ENCODE measurements at places on chromosomes 4 and X.

DNA sequence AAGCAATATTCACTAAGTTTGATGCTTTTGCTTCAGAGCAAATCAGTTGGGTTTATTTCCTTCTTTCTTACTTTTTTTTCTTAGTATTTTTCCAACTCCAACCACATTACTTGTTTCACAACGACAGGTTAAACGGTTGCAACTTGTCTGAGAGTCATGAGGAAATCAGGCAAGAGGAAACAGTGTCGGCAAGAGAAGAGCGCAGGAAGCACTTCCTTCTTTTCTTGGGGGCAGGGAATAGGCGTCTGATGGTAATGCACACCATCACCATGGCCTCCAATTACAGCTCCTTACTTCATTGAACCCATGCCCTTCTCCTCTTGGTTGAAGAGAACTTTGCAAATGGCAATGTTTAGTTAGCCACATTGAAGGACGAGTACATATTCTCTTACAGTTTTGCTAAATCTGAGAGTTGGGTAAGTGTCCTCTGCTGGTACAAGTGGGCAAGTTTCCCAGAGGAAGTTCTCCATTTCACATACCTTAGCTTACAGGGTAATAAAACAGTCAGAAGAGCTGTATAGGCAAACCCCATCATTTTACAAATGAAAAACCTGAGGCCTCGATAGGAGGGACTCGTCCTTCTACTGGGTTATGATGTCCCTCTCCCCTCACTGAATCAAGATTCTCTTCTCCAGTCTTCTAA is 8.3 kb upstream of the CXCL8 start:
- no peak for DNase-seq

DNA sequence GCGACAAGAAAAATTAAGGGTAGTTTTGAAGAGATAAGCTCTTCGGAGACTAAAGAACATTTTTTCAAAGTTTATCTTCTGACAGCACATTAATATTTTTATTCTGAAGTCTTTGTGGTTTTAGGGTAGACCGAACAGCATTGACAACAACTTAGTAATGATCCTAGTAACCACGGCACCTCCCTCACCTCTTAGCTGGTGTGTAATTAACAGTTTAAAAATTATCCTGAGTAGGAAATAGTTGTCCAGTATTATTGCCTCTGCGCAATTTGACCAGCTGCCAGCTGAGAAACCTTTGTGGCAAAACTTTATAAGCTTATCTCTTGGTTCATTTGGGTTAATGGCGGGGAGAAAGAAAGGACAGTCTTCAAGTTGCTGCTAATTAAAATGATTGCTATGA is 213.6 kb downstream of the CBLL2 start:
- no peak for DNase-seq

- DNase-seq, result no peak
Observed at GRCh38 chr4:101707596-101707995, 82.9 kb upstream of the BANK1 start.

- DNase-seq, result no peak
Observed at GRCh38 chr4:57065730-57066482, 44.3 kb downstream of the IGFBP7 start.

- no peak for DNase-seq
Observed at GRCh38 chrX:153596981-153597750, 1.8 kb downstream of the CCNQ start.

DNA sequence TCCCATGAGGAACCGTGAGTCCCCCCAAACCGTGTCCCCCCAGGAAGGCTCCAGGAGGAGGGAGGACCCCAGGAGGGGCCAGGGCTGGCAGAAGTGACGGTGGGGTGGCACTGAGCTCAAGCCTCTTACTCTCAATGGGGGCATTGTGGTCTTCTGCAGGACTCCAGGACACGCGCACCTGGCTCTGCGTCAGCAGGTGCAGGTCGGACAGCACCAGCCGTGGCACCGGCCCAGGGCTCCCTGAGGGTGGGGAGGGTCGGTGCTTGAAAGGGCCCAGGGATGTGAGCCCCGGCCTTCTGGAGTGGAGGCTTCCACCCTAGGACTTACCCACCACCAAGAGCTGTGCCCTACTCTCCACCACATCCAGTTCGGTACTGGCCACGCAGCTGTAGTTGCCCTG is 18.3 kb downstream of the L1CAM start:
- DNase-seq, result no peak
